ENCODE measurements at places on chromosomes 6 and 20.

DNA sequence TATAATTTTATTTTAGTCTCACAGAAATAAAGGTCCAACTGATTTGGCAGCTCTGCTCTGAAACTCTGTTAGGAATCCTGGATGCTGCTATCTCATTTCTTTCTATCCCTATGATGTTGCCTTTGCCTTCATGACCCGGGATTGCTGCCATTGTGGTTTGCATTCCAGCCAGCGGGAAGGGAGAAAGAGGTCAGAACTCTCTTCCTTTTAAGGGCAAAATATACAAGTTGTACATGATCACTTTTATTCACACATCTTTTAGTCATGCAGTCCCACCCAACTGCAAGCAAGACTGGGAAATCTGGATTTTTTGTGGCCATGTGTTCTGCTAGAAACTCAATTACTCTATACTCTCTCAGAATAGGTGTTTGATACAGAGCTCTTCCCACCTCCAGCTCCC lies 263.1 kb upstream of the ZFP64 start:
- no peak for DNase-seq

DNA sequence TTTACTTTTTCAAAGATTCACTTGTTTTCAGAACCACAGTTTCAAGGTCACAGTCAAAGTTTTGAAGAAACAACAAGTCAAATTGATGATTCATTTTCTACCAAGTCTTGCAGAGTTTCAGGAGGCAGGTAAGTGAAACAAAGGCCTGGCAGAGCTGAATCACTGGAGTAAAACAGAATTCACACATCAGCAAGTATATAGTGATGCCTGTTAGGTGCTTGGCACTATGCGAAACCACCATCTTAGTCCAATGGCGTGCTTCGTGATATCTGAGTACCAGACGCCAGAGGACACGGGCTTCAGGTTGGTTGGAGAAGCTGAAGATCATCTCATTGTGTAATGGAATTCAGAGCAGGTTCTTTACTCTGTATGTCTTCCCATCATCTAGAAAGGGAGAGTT lies 75.9 kb downstream of the RTN4IP1 start:
- no peak for DNase-seq

DNA sequence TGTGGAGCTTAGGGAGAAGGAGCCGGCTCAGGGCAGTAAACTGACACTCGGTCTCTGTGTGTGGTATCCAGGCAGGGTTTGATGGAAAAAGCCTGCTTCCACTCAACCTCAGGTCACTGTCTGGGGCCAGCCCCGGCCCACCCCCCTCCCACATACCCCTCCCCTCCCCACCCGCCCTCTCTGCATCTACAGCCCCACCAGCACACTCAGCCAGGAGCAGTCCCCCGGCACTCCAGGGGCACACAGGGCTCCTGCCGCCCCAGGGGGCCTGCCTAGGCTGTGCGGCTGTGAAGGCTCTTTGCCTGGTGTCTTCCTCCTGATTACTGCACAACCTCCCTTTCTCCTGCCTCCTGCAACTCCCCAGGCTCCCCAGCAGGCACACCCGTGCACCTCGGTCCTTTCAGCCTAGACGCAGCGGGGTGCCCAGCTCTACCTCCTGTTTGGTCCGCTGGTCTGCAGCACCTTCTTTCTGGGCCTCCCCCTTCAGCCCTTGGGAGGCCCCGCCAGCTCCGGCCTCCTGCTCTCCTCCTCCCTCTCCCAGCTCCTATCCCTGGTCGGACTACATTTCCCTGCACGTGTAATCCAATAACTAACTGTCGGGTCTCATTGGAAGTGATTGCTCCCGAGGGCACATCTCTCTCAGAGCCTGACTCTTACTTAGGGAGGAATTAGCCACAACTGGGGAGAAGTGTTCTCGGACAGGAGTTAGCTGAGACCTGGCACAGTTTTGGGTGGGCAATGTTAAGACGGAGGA lies 1.3 kb upstream of the FOXF2 start:
- no peak for DNase-seq

DNA sequence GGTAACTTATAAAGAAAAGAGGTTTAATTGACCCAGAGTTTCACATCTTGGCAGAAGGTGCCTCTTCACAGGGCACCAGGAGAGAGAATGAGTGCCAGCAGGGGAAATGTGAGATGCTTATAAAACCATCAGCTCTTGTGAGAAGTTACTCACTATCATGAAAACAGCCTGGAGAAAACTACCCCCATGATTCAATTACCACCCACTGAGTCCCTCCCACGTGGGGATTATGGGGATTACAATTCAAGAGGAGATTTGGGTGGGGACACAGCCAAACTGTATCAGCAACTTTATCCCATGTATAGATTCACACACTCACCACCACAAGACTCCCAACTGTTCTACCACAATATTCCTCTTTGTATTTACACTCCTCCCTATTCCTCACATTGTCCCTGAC lies 10.6 kb downstream of the PDSS2 start:
- DNase-seq = no peak

DNA sequence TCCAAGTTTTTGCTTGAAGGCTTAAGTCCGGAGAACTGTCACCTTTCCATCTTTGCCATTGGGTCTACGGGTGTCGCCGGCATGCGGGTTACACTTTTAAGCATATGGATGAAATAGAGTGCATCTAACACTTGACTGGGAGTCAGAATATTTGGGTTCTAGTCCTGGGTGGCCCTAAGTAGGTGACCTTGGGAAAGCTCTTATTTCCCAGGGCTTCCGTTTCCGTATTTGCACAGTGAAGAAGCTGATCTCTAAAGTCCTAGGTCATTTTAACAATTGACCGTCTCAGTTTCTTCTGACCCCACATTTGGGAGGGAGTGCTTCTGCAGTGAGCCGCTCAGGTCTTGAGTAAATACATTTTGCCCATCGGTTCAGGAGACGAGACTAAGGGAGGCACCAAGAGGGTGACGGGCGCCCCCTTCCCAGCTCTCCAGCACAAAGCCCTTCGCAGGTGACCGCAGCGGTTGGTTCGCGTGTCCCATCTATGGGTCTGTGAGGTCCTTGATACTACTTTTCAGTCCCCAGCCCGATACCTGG lies 651 bp upstream of the BLTP3A start:
- DNase-seq = no peak

DNA sequence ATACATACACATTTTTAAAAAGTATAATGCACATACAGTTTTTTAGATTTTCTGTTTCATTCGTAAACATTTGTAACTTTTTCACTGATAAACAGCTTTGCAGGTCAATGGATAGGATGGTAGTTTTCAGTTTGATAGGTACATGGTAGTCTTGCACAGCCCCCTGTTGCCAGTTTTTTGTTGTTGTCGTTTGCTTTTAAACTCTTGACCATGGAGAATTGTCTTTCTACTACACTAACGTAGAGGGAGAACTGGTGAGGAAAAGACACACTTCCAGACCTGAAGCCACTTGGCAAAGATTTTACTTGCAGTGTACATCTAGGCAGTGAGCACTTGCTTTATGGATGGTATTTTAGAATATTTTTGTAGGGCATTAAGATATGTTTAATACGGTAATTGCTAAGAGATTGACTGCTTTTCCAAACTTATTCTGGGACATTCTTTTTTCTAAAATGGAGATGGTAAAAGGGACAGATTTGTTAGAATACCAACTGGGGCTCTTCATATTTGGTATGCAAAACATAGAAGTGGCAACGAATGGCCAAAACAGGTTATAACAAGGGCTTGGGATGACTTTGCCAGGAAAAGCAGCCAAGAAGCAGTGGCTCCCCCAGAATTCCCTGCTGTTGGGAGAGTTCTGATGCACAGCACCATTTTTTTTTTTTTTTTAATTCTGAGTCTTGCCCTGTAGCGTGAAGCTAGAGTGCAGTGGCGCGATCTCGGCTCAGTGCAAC lies 1.5 kb downstream of the PYGB start:
- no peak for DNase-seq
